ENCODE measurements at places on chromosomes 2 and 18.

- no peak for DNase-seq
Observed at GRCh38 chr2:164954954-164955701, at the start of gene SLC38A11. Gene SLC38A11 (minus strand): TSS chr2:164955525. CDS start chr2:164955247, 278 bp downstream.

GRCh38 chr2:210655229-210655975 lies 99.0 kb downstream of the CPS1 start:
- DNase-seq: no peak

- DNase-seq: no peak
Observed at GRCh38 chr18:48002933-48003365, 72.5 kb upstream of the SMAD2 start.

DNA sequence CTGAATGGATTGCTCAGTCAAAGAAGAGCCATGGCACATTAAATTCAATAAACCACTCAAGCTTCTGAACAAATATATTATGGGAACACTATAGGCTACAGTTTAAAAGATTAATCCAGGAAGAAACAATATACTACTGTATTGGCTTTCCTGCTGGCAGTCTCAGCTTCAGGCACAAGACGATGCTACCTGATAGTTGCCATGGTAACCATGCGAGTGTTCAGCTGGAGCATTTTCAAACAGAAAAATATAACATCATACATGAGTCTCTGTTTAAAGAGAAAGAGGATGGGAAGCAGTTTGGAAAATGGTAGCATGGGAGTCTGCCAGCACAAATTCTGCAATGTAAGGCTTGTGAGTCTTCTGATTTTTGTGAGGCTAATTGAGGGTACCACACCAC lies 65.9 kb upstream of the CPO start:
- no peak for DNase-seq

DNA sequence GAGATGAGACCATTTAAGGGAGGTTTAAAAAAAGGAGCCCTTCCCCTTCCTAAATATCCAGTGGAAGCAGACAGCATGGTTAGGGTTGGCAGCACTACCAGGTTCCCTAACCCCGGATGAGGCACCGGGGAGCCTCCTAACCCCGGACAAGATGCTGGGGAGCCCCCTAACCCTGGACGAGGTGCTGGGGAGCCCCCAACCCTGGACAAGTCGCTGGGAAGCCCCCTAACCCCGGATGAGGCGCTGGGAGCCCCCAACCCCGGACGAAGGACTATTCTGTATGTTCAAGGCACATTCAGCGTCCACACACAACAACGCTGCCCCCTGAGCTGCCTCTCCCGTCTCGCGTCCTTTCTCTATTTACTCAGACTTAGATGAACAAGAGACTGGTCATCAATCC lies 51.9 kb downstream of the ANKMY1 start:
- no peak for DNase-seq

DNA sequence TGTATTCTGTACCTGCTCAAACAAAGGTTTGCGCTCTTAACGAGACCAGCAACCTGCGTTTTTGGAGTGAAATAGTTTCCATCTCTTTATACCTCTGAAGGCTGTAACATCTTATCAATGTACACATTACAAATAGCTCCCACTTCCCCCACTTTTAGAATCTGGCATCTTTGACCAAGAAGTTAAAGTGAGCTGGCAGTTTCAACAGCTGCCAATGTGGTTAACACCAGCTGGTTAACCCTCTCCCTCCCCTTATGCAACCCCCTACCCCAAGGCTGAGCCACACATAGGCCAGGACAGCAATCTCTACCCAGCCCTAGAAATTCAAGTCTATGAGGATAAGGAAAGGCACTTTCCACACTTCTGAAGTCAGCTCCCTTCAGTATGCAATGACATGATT lies 2.2 kb upstream of the SERTAD2 start:
- no peak for DNase-seq

- DNase-seq: no peak
Observed at GRCh38 chr2:149931486-149931885, 343.9 kb upstream of the MMADHC start.

DNA sequence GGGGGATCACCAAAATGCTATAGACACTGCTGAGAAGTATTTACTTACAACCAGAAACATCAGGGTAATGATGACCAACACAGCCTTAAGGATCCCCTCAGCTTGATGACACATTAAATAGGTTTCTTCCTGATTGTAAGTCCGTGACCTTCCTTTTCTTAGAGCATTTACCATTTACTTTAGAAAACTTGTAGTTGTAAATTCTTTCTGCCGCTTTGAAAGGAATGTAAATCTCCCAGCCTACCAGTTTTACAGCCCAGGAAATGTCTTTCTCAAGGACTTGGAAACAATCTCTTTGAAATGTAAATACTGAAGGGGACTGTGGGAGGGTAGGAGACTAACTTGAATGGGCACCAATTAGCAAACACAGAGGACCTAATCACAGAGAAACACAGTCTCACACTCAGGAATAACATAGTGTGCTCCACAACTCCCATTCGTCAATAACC lies 278.6 kb downstream of the DSC3 start:
- no peak for DNase-seq

DNA sequence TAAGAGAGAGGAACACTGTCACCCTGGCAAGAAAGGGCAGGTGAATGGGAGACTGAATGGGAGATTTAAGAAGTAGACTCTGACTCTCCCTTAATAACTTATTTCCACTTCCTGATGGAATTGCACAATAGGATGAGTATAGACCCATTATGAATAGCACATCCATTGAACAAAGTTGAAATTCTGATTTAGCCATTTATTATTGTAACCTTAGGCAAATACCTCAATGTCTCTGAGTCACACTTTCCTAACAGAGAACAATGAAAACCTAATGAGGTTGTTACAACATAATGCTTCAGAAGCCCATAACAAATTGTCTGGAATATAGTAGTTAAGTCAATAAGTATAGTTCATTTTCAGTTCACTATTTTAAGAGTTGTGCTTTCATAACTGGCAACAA lies 78.9 kb downstream of the NRXN1 start:
- DNase-seq: no peak

GRCh38 chr2:126899616-126900185 lies 1.0 kb downstream of the TEX51 start:
- DNase-seq: no peak

- no peak for DNase-seq
Observed at GRCh38 chr2:110783196-110783873, 51.0 kb downstream of the ACOXL start.

DNA sequence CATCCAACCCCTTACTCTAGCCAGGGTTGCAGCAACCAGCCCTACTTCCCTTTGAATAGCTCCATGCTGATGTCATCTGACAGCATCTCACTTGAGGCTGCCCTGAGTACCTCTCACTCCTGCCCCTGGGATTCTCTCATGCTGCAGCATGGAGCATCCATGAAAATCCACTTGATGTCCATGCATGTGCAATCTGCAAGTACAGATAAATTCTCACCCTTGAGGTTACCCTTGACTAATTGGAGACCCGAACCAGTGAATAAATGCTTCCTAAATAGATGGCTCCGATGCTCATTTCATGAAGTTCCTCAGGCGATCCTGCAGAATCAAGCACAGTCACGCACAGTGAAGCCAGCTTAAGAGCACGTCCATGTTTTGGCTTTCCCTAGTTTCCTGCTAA lies 298.3 kb downstream of the RBM43 start:
- no peak for DNase-seq
